ENCODE measurements at places on chromosomes 3 and 15.

- DNase-seq: no peak
Measured at GRCh38 chr3:55164191-55164590, 236.3 kb upstream of the LRTM1 start.

- DNase-seq: no peak
Measured at GRCh38 chr15:47586653-47587224, 130.6 kb upstream of the SEMA6D start.

DNA sequence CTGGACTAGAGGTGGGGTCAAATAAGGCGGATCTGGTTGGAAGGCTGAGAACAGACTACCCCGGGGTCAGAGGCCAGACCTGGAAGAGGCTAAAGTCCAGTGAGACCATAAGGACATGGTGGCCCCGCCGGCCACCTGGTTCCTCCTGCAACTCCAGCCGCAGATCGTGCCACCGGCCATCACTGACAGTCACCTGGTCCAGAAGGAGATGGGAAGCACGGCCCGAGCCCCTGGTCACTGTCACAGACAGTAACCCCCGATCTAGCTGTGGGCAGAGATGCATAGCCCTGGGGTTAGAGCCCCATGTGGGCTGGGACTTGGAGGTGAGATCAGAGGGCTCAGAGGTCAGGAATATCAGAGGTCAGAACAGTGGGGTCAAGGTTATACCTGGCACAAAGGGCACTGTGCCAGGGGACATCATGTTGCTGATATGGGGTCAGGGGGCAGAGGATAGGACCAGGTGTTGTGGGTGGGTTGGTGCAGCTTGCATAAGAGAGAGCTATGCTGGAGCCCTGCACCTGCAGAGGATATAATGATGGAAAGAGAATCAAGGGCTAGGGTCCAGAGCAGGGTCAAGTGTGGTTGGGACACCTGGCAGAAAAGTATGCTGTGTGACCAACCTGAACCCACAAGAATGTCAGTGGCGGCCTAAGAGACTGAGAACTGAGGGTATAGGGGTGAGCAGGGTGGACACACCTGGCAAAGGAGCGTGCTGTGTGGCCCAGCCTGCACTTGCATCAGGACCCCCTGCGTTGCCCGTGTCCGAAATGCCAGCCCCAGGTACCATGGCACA lies 9.6 kb downstream of the CELSR3 start:
- DNase-seq: no peak

- DNase-seq: peak; percentile 55
Measured at GRCh38 chr15:90071220-90071807, 31.0 kb downstream of the IDH2 start.

GRCh38 chr15:76150513-76150912 lies 90.7 kb downstream of the TMEM266 start:
- no peak for DNase-seq

DNA sequence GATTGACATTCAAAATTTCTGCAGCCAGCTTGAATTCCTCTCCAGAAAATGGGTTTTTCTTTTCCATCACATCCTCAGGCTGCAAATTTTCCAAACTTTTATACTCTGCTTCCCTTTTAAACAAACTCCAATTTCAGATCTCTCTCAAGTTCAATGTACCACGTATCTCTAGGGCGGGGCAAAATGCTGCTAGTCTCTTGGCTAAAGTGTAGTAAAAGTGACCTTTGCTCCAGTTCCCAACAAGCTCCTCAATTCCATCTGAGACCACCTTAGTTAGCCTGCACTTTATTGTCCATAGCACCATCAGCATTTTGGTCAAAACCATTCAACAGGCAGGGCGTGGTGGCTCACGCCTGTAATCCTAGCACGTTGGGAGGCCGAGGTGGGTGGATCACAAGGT lies 46.7 kb downstream of the NIPA2 start:
- no peak for DNase-seq

All from forelimb muscle (tissue), 1 donor.